Epithelial cell of proximal tubule (primary cell): ENCODE measurements at places on chromosomes 11 and 22.

- no peak for DNase-seq
Measured at GRCh38 chr11:118207079-118207478, 17.7 kb downstream of the JAML start.

DNA sequence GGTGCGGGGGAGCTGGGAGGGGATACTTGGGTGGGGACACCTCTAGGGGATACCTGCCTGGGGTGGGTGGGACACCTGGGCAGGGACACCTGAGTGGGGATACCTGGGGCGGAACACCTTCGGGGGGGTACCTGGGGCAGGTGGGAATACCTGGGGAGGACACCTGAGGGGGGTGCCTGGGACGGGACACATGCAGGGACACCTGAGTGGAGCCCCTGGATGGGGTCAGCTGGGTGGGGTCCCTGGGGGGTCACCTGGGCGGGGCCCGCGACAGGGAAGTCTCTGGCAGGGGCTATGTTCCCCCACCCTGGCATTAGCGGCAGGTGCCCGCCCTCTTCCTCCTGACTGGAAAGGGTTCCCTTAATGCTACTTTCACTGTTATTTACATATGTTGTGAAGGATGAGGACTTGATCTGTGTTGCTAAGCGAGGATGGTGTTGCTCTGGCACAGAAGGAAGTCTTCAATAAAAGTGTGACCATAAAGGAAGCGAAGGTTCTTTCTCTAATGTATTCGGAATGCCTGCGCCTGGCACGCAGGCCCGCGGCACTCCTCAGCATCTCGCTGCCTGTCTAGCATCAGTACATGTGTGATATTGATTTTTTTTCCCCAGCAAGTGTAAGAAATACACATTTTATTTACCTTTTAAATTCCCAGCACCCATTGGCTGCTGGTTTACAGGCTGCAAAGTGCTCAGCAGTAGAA, 801.7 kb downstream of the BRD1 start:
- no peak for DNase-seq

DNA sequence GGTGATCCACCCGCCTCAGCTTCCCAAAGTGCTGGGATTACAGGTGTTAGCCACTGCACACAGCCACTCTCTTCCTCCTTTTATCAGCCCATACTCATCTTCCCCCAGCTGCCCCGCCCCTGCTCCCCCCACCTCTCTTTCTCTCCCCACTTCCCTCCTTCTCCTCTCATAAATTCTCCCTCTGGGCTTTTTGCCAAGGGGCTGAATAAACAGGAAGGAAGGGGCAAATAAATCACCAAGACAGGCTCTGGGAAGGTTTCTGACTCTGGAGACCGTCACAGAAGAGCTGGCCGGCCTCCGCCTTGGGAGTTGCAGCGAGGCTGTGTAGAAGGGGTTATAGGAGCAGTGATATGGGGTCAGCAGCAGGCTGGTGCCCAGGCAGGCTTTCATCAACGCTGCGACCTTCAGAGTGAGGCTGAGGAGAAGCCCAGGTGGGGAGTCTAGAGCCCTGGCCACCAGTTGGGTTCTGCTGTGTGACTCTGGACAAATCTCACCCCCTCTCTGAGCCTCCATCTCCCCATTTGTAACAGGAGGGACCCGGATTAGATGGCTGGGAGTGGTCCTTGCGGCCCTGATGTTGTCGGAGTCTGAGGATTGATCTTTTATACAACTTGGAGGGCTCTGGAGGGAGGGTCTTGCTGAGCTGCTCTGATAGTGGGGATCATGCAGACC, 62.6 kb upstream of the RASD2 start:
- peak; percentile 62 for DNase-seq

GRCh38 chr22:27719036-27719347, 82.6 kb downstream of the MN1 start:
- no peak for DNase-seq

GRCh38 chr11:133947321-133947756, 9.4 kb downstream of the IGSF9B start:
- no peak for DNase-seq
